ENCODE measurements at places on chromosomes 5 and 9. TPM values are rescaled to one million over a fixed set of nuclear protein-coding genes. Genes with fewer than 3 reads are reported as not detected.
A peak's percentile ranks its signal among the peaks of the same experiment; 100 is the strongest.

The SPINK6 gene
- not detected for total RNA-seq

The SPATA31E1 gene
- total RNA-seq = not detected

The GDF9 gene
- 0.24 TPM for total RNA-seq

The BARHL1 gene
- total RNA-seq = not detected

The C9orf153 gene
- not detected for total RNA-seq

The PRR16 gene
- 12.7 TPM for total RNA-seq

The PCDHGC4 gene
- total RNA-seq = 2.4 TPM

The HTR1A gene
- total RNA-seq = not detected

The GOLM1 gene
- 4.2 TPM for total RNA-seq

The SUSD3 gene
- 1.7 TPM for total RNA-seq

The SCAI gene
- total RNA-seq = 3.4 TPM

The PGM5 gene
- total RNA-seq = 151 TPM

GRCh38 chr9:117772960-117773359 is 68.8 kb downstream of the TLR4 start:
- DNase-seq = no peak

DNA sequence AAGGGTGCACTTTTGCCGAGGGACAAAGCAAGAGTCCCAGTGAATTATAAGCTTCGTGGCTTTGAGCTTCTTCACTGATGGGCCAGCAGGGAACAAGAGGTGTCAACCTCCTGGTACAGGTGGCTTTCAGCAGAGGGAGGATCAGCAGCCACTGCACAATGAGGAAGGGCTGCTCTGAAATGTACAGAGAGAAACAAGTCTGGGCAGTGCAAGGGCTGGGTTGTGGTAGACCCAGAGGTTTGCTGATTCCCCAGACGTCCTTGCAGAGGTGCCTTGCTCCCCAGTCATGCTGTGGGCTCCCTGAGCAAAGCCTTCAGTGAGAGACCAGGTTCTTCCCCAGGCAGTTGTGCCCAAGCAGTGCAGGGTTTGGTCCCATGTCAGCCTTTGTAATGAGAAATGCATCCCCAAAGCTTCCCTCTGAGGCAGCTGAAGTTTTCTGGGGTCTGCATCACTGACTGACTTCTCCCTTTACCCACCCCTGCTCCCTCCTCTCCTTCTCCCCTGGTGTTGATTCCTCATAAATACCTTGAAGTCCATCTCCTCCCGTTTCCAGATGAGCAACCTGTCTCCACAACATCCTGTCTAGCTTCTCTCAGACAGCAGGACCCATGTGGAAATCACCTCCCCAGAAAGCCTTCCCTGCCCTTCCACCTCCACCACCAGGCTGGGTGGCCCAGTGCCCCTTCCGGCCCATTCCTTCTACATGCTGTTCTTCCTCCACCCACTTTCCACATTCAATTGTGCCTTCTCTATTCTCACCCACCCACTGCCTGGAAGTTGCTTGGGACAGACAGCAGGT is 599.6 kb upstream of the ADAMTS16 start:
- DNase-seq = no peak

DNA sequence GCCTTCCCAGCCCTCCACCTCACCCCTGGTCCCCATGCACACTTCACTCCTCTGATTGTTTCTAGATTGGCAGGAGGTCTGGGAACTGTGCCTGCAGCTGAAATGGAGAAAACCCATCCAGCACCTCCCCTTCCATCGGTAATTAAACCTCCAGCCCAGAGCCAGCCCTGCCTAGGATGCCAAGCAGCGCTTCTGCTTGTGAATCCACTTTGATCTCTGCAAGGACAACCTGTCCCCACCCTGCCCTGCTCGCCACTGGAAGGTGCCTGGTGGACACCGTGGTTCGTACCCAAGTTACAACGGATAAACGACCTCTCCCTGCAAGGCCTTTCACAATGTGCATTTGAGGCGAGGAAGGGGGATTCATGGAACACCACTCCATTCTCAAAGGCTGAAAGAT is 50.6 kb downstream of the IRX2 start:
- DNase-seq = no peak

DNA sequence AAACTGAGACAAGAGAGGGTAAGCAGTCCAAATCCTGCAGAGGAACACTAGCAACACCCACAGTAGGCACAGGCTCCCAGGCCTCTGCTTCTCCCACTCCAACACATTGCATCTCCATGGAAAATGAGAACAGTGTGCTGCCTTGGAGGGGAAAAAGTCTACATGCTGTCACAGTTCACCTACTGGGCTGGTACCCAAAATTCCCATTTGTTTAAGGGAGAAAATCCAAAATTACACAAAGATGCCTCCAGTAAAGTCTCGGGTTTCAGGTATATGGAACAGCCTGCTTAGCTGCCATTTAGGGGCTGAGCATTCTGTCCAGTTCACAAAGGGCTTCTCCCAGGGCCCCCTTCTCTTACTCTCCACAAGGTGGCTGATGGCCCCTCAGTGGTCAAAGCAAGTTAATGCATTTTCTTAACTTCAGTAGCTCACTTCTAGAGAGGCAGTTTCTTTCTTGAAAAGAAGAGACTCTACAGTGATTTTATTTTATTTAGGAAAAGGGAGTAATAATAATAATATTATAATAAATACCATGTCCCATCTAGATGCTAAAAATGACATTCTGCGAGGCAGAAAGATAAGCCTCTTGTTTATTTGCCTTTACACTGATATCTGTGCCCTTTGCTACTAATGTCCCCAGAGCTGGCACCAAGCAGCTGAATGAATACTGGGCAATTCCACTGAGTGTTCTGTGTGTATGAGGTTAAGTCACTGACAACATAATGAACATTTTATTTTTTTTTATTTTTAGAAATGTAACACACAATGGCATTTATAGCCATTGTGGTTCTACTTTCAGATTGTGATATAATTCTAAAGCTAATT is 89.4 kb downstream of the RGS7BP start:
- no peak for DNase-seq

- DNase-seq = no peak
Observed at GRCh38 chr5:98604721-98605425, 168.6 kb upstream of the RGMB start.

DNA sequence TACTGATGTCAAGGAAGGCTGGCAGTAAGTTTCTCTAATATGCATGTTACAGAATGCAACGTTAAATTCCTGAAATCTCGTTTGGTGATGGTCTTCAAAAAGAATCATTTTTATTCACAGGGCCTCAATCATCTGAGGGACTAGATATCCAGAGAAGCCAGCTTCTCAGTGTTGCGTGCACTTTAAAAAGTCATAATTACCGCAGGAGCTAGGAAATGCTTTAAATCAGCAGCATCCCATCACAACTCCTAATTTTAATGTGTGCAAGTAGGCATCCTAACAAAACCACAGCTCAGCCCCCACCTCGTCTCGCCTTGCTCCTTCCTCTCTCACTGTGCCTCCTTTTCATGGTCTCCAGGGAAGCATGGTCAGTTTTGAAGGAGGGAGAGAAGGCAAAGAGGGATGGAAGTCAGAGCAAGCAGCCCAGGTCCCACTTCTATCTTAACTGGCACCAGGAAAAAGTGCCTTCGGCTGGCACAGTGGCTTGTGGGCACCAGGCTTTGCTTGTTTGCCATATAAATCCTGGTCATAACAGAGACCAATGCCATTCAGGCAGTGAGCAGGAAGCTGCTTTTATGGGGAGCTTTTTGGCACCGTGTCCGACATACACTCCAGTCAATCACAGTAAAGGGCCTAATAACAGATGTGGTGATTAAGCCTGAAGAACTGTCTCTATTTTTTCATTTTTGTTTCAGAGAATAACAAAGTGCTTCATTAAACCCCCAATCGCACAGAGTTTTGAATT is 21.4 kb downstream of the MEGF10 start:
- DNase-seq = no peak

DNA sequence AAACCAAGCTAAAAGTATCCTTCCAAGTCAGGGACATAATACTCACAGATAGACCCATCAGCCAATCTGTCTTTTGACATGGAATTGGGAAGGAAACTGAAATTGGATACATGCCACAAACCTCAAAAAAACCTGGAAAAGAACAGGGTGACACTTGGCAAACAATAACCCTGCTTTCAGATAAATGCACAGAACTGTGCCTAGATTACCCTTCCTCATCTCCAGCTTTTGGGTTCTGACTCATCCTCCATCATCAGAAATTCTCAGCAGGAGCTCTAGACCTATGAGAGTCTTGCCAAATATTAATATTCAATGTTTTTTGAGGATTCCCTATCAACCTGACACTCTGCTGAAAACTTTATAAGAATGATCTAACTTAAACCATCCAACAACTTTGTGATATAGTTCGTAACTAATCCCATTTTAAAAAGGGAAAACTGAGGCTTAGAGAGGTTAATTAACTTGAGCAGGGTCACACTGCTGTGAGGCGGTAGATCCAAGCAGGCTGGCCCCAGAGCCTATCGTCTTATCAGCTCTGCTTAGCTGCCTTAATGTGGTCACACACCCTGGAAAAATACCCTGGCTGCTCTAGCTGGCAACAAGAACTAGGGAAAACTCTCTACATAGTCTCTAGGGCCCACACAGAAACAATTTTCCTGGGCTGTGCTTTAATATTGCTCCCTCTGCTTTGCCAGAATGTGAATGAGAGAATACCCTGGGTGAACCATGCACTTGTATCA is 157.0 kb upstream of the TRPC7 start:
- DNase-seq = no peak

DNA sequence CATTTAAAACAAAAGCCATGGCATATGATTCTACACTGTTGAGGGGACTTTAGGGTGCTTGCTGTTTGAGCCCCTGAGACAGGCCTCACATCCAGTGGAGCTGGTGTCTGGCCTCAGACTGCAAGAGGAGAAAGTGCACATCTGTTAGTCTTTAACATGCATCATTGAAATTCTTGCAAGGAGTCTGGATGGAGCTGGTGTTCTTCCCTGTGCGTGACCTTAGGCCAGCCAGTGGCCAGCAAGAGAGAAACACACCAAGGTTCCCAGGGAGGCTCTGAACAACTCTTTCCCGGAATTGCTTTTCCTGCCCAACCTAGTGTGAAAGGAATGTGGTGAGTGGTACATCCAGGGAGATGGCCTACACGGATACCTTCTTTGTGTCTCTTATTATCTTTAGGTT is 282.8 kb upstream of the TNC start:
- DNase-seq = no peak

DNA sequence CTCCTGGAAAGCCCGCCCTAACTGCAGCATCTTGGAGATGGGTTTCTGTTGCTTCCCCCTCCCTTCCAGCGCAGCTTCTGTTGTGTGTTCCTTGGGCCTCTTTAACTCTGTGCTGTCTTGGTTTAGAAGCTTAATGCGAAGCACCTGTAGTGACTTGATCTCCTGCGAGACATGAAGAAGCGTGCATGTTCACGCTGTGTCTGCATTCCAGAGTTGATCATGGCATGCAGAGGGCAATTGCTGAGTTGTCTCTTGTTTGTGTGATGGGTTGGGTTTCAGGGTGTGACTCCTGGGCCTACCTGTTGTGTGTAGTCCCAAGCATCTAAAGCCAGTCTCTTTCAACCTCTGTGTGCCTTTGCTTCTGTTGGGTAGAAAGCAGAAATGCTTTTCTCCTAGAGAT is 155.6 kb downstream of the SMARCA2 start:
- DNase-seq = no peak

GRCh38 chr5:73104326-73104725 is 16.0 kb upstream of the TMEM171 start:
- no peak for DNase-seq

DNA sequence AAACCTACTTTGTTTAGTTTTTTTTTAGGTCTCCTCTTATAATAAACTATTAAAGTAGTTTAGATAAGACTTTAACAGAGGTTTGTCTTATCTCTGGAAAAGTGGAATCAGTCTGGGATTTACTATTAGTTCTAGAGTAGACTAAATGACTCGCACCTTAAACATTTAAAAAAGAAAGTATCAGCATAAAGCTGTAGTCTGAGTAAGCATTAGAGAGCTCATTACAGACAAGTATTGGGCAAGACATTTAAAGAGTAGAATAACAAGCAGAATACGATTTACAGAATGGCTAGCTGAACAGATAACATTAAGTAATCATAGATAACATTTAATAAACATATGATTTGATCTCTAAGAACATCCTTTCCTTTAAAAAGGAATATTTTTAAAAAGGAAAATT is 226.0 kb upstream of the DMAC1 start:
- DNase-seq = no peak

DNA sequence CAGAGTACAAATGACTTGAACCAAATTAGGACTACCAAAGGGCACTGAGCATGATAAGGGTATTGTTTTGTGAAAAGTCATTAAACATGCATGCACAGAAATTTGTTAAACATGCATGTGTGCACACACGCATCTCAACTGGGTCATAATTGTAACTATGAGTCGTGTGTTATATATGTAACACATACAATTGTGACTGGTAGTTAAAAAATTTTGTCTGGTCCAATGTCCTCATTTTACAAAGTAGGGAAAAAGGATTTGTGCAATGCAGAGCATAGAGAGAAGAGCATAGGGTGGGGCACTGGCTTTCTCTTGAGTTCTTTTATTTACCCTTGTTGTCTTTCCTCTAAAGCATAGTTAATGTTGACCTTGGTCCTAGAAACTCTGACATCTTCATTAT is 19.3 kb upstream of the IGFBPL1 start:
- no peak for DNase-seq

GRCh38 chr9:26723486-26723885 is 169.1 kb downstream of the CAAP1 start:
- no peak for DNase-seq

DNA sequence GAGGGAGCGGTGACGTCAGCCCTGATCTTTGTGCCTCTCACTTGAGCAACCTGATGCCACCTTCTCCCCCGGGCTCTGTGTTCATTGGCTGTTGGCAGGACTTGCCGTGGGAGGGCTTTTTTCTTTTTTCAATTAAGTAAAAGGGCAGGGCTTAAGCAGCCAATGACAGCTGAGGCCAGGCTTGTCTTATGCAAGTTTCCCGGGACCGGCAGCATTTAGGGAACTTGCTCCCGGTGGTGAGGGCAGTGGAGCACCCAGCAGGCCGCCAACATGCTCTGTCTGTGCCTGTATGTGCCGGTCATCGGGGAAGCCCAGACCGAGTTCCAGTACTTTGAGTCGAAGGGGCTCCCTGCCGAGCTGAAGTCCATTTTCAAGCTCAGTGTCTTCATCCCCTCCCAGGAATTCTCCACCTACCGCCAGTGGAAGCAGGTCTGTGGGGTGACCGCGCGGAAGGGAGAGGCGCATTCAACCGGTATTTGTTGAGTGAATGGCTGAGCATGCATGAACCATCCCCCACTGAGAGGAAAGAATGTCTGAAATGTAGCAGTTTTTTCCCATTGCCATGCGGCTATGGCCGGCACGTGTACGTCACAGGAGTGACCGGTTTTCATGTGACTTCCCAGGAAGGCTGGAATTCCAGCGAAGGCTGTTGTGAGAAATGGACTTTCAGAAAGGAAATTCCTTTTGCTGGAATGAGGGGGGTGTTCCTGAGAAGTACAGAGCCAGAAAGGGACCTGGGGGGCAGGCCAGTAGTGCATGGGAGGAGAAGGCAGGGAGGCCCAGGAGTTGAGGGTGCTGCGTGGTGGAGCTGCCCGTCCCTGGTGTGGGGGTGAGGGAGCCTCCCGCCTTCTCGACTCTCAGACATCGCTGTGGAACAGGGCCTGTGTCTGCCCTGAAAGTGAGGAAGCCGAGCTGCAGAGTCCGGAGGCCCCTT is 29.0 kb downstream of the PTGES2 start:
- peak; percentile 93 for DNase-seq

GRCh38 chr9:20988671-20989315 is 42.6 kb downstream of the HACD4 start:
- DNase-seq = no peak
